Ovary (tissue), 10 donors: ENCODE measurements at places on chromosomes 16 and 17. TPM values are rescaled to one million over a fixed set of nuclear protein-coding genes. Genes with fewer than 3 reads are reported as not detected.

UBALD2 gene
- 12.5 TPM for total RNA-seq

ASPSCR1 gene
- total RNA-seq, result 18.0 TPM

ZNF750 gene
- not detected for total RNA-seq

SLC5A10 gene
- total RNA-seq, result not detected

CD300LB gene
- total RNA-seq, result 0.69 TPM

ALOX15B gene
- 0.83 TPM for total RNA-seq

ITGAX gene
- total RNA-seq, result 2.3 TPM

NTN3 gene
- total RNA-seq, result not detected

TAT gene
- not detected for total RNA-seq

CLDN9 gene
- total RNA-seq, result 0.24 TPM

CIITA gene
- total RNA-seq, result 2.9 TPM

CCDC102A gene
- total RNA-seq, result 16.2 TPM

PABPN1L gene
- not detected for total RNA-seq

ACSM2A gene
- not detected for total RNA-seq

PARD6A gene
- 12.9 TPM for total RNA-seq

SPATA22 gene
- not detected for total RNA-seq

CLEC3A gene
- not detected for total RNA-seq

C17orf113 gene
- total RNA-seq, result 3.0 TPM
